ENCODE measurements at places on chromosomes 6 and 20. TPM values are rescaled to one million over a fixed set of nuclear protein-coding genes. Genes with fewer than 3 reads are reported as not detected.

DNA sequence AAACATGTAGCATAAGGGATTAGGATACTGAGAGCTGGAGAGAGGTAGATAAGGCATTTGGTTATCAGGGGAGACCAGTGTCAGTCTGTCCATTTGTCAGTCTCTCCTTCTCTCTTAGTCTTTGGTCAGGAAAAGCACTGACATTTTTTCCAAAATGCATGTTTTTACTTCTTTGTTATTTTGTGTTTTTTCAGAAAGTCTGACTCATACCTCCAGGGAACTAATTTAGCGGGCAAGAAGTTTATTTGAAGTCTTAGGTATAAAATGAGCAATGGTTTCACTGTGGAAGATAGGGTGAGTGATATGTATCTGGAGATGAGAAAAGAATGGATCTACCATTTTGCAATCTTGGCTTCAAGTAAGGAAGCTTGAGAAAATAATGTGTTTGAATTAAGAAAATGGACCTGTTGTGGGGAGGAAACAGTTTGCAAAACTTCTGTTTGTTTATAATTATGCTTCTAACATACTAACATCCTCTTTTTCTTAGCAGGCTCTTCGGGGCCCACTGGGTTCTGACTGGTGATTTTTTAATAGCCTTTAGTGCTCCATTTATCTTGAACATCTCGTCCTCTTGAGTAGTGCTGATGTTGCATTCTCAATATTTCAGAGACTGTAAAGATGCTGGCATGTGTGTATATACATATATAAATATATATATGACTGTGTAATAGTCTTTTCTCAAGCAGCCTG, 66.9 kb upstream of the FABP7 start:
- DNase-seq, result no peak

DNA sequence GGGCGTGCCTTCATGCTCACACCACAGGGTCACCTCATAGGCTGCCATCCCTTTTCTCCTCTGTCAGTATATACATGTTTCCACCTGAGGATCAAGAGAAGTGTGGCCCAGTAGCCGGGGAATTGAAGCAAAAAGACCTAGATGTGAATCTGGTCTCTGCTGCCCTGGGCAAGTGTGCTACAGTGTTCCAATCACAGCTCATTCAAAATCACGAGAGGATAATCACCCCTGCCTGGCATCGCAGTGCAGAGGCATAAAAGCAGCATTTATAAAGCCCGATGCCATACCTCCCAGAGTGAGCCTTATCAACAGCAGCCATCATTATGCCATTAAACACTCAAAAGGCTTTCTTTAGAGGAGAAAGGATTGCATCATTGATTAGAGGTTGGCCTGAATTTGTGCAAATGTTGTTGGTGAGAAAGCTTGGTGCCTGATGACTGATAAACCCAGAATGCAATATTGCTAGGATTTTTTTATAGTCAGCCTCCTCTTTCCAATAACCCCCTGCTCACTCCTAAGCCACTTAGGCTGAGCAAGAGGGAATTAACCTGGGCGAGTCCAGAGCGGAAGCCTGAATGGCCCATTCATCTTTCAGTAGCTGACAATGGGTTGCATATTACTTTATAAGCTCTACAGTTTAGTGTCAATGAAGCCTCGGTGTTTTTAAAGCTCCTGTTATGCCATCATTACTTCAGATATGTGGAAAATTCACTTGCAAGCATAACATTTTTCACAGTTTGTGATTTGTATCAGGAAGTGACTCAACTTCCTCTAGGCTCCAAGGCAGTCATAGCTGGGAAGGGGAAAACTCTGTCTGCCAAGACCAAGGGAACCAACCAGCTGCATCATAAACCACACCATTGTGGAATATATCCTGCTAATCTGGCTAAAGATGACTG, 92.5 kb upstream of the NXT1 start:
- no peak for DNase-seq

GRCh38 chr6:149823013-149823412, 41.1 kb downstream of the LRP11 start:
- DNase-seq, result no peak

DNA sequence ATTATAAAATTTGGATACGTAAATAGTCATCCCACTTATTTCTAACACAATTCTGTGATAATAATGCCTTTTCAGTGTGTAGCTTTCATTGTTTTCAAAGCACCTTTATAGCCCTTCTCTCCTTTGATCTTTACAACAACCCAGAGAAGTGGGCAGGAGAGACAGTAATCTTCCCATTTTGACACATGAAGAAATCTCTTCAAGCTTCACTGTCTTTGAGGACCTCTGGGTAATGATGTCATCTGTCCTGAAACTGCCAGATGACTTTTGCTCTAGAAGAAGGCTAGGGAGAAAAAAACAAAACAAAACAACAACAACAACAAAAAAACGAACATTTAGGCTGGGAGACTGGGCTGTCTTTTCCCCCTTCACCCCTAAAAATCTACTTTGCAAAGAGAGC, 203.0 kb downstream of the KCNQ5 start:
- DNase-seq, result no peak

DNA sequence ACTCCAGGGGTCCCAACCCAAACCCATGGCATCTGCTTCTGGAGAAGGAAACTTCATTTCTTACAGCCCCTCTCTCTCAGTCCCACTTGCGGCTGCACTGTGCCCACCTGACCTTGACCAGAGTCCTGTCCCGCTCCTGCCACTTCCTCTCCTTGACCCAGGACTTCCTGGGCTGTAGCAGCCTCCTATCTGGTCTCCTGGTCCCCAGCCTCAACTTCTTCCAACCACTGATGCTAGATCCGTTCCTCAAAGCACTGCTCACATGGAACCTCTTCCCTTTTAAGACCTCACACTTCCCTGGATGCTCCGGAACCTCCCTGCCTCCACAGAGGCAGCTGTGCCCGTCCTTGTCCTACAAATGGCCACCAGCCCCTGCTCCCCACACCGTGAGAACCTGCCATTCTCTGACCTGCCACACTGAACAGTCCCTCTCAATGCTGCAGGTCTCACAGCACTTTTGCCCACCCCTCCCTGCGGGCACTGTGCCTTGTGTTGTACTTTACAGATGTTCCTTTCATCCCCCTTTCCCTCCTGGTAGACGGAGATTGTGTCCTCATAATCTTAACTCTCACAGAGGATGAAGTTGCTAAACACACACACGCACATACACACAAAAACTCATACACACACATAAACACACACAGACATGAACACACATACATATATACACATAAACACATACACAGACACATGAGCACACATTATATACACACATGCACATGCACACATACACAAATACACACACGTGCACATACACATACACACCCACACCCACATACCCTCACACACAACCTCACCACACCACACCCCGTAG, 59.6 kb upstream of the NXT1 start:
- DNase-seq, result no peak

DNA sequence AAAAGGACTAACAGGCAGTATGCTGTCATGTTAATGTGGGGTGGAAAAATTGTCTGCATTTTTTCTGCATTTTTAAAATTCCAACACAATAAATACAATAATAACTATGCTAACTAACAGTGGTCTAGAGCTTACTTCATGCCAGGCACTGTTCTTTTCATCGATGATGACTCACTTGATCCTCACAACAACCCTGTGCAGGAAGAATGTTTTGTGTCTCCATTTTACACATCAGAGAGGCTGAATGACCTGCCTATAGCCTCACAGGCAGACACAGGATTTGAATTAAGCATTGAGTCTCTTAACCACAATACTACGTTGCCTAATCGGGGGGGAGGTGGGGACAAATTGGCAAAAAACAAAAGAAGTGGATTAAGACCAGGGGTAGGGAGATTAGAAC, 26.9 kb upstream of the FANCE start:
- DNase-seq, result no peak

DNA sequence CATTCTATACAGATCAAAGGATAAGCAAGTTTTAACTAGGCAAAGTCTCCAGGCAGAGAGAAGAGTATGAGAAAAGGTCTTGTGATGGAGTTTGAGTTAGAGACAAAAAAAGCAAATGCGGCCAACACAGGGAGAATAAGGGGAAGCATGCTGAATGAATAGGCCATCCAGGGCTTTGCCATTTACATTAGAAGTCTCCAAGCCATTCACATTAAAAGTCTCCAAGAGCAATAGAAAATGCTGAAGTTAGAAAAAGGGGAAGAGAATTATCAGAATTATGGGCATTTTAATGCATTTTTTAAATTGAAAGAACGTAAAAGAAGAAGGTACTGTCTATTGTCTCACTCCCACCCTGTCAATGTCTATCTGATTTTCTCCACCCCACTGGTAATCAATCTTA, 49.4 kb downstream of the PDSS2 start:
- no peak for DNase-seq

DNA sequence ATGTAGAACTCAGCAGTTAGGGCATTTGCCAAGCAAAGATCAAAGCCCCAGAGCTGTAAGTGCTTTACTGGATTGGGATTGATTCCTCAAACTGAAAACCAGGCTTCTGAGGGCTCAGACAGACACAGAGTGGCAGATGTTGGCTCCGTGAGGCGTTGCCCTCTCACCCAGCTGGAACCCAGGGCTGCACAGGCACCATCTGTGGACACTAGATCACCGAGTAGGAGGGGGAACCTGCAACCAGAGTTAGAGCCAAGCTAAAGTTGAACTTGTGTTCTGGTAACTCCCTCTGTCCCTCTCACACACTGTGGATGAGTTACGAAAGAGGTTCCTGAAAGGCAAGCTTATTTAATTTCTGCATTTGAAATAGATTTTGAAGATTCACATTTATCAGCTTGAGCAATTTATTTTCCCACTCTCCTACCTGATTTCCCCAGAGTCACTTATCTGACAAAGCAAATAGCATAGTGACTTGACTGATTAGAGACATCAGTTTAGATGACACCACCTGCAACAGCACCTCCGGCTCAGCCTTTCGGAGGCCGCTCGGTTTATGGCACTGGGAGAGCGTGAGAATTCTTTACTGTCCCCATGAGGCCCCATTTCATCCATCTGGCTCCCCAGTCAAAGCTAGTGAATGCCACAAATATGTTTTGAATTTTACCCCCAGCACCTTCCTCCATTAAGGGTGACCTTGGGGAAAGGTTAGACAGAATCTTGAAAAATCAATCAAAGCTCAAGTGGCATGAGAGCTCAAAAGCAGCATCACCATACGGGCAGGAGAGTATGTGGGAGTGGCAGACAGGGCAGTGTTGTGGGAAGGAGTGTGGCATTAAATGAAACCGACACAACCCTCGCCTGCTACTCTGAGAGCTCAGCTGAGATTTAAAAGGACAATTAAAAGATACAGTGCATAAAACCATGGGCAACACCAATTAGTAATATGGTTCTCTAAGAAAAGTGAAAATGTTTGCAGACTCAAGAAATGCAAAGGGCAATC, 48.5 kb downstream of the RPF2 start:
- DNase-seq, result no peak

GRCh38 chr20:57938158-57939108, 228.6 kb upstream of the PMEPA1 start:
- DNase-seq, result no peak

- DNase-seq, result peak; percentile 37
Measured at GRCh38 chr20:42024653-42025052, 406.5 kb upstream of the CHD6 start.

GRCh38 chr6:126529637-126530362, 189.9 kb downstream of the CENPW start:
- DNase-seq, result no peak

GRCh38 chr20:62961799-62962198, 9.3 kb downstream of the SLC17A9 start:
- no peak for DNase-seq

DNA sequence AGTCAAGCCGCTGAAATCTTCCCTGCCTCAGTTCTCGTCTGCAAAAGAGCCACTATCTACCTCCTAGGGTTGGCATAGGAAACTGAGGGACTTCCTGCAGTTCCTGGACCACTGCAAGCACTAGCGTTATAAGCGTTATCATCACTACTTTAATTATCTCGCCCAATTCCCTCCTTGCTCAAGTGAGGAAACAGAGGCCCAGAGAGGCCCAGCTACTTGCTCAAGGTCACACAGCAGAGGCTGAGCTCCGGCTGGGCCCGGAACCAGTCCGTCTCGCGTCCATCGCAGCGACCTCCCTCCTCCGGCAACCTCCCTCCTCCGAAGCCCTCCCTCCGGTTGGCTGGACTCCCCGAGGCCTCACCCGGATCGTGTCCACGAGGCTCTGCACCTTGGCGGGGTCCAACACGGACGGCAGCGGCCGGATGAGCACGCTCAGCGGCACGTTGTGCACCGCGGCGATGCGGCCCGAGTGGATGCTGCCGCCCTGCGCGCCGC, 338 bp downstream of the SRXN1 start:
- no peak for DNase-seq

DNA sequence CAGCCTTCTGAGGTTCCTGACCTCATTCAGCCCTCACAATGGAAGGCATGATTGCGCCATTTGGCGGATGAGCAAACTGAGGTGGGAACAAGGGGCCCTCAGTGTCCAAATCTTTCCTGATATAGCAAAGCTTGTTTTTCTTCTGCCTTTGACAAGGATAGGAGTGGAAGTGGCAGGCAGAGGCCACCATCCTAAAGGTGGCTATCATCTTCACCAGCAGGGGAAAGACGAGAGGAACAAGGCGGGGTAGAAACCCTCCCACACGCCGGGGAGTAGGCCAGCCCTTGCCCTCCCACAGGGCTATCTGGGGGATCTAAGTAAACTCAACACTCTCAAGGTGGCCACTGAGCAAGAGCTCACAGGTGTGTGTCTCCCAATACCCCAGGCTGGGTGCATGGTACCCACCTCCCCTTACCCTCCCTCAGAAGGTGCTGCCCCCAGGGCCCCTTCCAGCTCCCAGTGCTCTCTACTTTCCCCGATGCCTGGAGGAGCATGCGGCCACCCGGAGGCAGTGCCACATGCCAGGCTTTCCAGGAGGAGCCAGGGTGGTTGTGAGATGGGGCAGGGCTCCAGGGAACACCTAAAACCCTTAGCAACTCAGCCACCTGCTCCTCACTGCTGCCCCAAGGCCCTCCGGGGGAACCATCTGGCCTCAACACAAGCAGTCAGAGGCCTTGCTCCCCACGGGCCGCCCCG, 11.2 kb downstream of the SPDEF start:
- no peak for DNase-seq

RIPK1 gene
- polyA plus RNA-seq, result 28.6 TPM

OOEP gene
- 0.38 TPM for polyA plus RNA-seq

PLCB4 gene
- 14.3 TPM for polyA plus RNA-seq

ATXN1 gene
- 21.6 TPM for polyA plus RNA-seq

PI3 gene
- not detected for polyA plus RNA-seq

Data from right renal pelvis (tissue), 4 donors.